ENCODE measurements at places on chromosomes 5 and 9.

DNA sequence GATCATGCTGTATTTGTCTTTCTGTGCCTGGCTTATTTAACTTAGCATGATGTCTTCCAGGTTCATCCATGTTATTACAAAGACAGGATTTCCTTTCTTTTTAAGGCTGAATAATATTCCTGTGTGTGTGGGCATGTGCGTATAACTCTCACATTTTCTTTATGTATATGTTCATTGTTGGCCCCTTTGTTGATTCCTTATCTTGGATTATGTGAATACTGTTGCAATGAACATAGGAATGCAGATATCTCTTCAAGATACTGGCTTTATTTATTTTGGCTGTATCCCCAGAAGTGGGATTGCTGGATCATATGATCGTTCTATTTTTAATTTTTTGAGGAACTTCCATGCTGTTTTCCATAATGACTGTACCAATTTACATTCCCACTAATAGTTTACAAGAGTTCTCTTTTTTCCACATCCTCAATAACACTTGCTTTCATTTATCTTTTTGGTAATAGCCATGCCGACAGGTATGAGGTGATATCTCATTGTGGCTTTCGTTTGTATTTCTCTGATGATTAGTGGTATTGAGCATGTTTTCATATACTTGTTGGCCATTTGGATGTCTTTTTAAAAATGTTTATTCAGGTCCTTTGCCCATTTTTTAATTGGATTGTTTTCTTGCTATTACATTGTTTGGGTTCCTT is 38.0 kb downstream of the CREBRF start:
- DNase-seq = no peak

DNA sequence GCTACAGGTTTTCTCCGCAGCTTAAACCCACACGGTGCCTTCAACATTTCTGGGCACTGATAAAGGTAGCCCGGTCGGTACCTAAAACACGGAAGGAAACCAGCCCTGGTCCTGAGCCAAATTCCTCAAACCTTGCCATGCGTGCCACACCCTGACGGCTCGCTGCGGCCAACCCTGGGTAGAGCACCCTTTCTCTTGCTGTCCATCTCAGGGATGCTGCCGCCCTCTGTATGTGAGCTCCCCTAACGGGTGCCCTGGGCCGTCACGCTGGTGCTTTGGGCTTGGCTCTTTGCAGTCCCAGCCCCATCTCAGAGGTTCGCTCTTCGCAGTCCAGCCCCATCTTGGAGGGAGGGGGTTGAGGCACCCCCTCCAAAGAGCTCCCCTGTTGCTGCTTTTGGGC is 43.9 kb downstream of the PNPLA7 start:
- no peak for DNase-seq

DNA sequence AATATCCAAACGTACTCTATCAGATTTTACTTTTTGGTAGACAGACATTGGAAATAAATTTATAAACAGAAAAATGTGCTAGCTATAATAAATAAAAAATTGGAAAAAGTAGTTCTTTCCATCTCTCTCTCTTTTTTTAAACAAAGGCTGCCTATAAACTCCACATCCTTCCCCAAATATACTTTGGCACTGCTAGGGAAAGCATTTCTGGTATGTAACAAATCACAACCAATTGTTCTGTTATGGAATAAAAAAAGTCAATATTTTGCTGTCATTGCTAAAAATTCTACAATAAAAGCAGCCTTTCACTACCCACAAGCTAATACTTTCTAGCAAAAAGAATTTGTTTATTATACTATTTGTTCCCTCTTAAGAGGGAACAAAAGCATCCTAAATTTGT is 169.2 kb upstream of the TARS1 start:
- no peak for DNase-seq

GRCh38 chr5:31913808-31914207 is 260.3 kb downstream of the GOLPH3 start:
- DNase-seq = no peak

GRCh38 chr5:149041242-149041641 is 21.6 kb downstream of the SH3TC2 start:
- DNase-seq = no peak

DNA sequence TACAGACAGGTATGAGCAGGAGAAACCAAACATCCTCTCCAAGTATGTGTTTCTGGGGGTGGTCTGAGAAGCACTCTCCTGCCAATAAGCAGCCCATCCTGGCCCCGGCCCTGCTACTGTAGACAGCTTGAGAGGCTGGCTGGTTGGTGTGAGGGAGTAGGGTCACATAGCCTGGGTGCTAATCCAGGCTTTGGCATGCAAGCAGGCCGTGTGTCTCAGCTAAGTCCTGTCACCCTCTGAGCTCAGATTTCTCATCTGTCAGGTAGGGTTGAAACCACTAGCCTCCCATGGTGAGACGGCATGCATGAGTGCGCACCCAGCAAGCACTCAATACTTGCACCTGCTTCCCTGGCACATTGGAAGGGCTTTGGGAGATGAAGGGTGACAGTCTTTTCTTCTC is 49.8 kb upstream of the PHYKPL start:
- no peak for DNase-seq

DNA sequence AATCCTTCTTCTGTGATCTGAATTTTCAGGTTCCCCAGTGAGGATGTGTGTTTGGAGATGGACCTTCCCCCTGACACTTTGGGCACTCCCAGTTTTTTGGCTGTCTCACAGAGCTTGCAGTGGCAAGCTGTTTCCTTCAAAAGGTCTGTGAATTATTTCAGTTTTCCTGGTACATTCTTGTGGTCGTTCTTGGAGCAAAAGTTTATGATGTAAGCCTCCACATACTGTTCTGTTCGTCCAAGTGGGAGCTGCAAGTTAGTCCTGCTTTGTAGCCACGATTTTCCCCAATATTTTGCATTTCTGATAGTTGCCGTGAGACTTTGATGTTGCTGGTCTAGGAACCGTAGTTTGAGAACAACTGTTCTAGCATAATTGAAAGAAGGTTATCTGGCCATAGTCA is 88.3 kb downstream of the MTAP start:
- no peak for DNase-seq

DNA sequence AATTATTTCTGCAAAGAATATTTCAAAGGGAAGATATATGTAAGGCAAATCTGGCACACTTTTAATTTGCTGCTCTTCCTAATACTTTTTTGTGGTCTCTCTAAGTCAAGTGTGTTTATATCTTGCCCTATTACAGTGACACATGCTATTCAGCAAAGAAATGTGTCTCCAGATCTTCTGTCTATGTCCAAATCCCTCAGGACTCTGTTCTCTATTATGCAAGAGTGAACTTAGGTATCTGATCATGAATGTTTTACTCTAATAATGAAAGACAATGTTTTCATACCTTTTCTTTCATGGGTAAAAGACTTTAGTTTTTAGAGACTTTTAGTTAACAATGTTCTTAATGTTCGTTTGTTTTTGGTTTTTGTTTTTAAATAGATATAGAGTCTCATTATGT is 255.4 kb upstream of the DAB2 start:
- DNase-seq = no peak

- no peak for DNase-seq
These were observed 283.6 kb upstream of the RPS23 start for GRCh38 chr5:82561797-82562196.

DNA sequence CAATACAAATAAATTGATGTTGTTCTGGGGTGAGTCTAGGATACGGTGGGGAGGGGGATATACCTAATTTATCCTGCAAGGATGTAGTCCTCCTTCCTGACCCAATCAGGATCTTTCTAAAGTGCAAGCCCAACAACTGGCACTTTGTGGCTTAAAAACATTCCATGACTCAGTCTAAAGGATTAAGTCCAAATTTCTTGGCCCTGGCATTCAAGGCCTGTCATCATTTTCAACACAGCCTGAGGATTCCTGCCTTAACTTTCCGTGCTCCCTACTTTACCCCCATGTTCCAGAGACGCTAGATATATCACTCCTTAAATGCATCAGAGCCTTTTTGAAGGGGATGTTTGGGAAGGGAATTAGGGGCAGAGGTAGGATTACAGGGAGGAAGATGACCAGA is 1.0 kb downstream of the FAM221B start:
- DNase-seq = no peak

DNA sequence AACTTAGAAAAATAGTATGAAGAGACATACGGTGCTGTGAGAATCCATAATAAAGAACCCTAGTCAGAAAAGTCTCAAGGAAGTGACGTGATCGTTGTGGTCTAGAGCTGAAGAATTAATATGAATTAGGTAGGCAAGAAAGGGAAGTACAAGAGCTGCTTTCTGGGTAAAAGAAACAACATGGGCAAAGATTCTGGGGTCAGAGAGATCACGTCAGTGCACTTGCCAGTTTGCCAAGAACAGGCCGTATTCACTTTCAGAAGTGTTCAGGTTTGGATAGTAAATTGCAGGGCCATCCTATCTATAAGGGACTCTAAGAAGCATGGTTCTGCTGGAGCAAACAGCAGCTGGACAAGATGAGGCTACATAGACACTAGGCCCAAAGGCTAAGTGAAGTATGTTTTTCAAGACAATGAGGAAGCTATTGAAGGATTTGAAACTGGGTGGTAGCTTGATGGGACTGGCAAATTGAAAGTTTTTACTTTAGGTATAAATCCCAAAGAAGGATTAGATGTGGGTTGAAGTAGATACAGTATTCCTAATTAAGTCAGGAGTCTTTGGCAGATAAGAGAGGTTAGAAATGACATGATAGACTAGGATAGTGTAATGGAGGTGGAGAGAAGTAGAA is 4.8 kb upstream of the CHD1 start:
- DNase-seq = no peak

DNA sequence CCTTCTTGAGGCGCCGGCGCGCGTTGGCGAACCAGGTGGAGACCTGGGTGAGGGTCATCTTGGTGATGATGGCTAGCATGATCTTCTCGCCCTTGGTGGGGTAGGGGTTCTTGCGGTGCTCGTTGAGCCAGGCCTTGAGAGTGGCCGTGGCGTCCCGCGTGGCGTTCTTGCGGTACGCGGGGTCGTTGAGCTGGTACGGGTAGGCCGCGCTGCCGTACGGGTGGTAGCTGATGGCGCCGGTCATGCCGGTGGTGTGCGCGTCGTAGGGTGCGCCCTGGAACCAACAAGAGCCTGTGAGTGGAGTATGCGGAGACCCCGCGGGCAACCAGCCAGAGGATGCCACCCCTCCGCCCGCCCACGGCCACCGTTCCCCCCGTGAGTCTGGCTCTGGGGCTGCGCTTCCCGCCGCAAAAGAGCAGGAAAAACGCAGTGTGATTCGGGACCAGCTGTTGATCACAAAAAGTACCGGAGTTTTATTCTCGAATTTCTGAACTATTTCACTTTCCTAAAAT is 1.9 kb downstream of the IRX2 start:
- no peak for DNase-seq

GRCh38 chr9:68427216-68427977 is 71.0 kb downstream of the PGM5 start:
- DNase-seq = no peak

DNA sequence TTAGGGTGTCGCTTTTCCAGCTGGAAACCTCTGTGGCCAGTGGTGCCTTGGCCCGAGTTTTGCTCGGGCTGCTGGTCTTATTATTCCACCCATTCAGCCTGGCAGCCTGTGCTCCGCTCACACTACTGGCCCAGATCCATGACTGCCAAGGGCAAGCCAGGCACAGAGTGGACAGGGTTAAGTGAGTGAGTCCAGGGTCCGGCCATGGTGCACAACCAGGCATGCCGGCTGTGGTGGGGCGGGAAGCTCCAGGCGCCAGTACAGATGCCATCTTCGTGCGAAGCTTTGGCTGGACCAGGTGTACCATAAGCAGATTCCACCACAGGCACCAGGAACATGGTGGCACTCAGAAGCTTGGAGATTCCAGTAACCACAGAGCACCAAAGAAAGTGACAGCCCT is 580.2 kb upstream of the FAM174A start:
- no peak for DNase-seq

- no peak for DNase-seq
These were observed 124.3 kb upstream of the ANKRD55 start for GRCh38 chr5:56357426-56357825.

GRCh38 chr9:84271531-84271900 is 69.0 kb downstream of the SLC28A3 start:
- DNase-seq = no peak

GRCh38 chr9:124222918-124223720 is 34.6 kb upstream of the NEK6 start:
- no peak for DNase-seq

- no peak for DNase-seq
These were observed 20.5 kb downstream of the MVB12B start for GRCh38 chr9:126347093-126347492.

DNA sequence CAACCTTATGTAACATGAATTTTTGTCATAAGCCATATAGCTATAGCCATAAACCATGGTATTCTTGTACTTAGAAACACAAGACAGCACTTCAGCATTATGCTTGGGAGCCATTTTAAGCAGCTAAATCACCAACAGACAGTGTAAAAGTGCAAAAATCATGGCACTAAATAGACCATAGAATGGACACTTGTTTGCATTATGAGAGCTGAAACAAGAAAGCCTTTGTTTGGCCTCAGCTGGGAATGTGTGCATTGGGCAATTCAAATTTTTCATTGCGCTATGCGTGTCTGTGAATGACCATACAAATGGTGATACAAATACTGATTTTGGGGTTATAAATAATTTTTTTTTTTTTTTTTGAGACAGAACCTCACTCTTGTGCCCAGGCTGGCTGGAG is 23.7 kb downstream of the KDM4C start:
- DNase-seq = no peak

- DNase-seq = no peak
These were observed 306.7 kb upstream of the BRINP1 start for GRCh38 chr9:119675951-119676350.

GRCh38 chr5:60597572-60598320 is 102.2 kb downstream of the DEPDC1B start:
- no peak for DNase-seq

- no peak for DNase-seq
These were observed at the start of gene DBH for GRCh38 chr9:133635533-133636531. DBH (plus strand) TSS chr9:133636363; CDS start chr9:133636372, 9 bp downstream.

- DNase-seq = no peak
These were observed 388.5 kb upstream of the CTNND2 start for GRCh38 chr5:12292610-12293204.

- no peak for DNase-seq
These were observed 15.0 kb upstream of the HSPB3 start for GRCh38 chr5:54440456-54440893.

Data from HCT116 (cell line).